PC-3 (cell line): ENCODE measurements at places on chromosomes 5 and 9. TPM values are rescaled to one million over a fixed set of nuclear protein-coding genes. Genes with fewer than 3 reads are reported as not detected.
A peak's percentile ranks its signal among the peaks of the same experiment; 100 is the strongest.

- DNase-seq: no peak
Measured at GRCh38 chr9:135035781-135036760, 51.4 kb upstream of the OLFM1 start.

- DNase-seq: no peak
Measured at GRCh38 chr9:134759913-134760312, 118.3 kb downstream of the COL5A1 start.

- DNase-seq: no peak
Measured at GRCh38 chr9:22969350-22969979, 522.8 kb downstream of the DMRTA1 start.

- DNase-seq: no peak
Measured at GRCh38 chr5:118675247-118675646, 313.1 kb downstream of the DTWD2 start.

- peak; percentile 63 for DNase-seq
Measured at GRCh38 chr5:148416921-148417320, 33.2 kb downstream of the FBXO38 start.

DNA sequence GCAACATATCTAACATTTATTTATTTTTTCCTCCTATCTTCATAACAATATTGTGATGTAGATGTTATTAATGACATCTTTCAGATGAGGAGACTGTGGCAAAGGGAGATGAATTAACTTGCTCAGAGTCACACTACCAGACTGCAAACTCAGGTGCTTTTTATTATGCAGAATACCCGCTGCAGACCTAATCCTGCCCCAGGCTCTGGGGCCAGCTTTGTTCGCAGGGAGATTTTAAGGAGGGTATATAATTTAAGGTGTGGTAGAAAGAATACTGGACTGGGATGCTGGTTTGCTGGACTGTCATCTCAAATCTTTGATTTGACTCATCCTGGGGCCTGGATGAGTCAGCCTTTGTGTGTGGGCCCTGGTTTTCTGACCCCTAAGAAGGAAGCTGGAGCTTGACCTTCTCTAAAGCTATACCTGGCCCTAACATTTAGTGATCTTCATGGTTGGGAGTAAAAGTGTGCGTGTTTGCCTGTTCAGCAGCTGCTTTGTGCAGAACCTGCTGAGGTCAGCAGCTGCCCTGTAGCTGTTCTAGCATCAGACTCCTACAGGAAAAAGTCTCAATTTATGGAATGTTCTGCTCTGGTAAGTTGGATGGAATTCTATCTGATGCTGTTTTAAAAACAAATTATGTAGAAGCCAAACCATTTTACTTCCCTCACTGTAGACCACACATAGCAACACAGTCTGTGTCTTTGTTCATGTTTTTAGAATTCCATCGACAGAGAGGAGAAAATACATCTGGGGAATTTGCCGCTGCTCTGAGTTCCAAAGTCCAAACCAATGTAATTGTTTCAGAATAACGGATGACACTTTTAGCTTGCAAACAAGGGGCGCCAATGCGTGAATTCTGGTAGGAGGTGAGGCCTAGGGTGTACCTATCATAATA, 4.5 kb downstream of the SLC36A1 start:
- DNase-seq: peak; percentile 75

GRCh38 chr5:144313147-144313726, 142.6 kb downstream of the KCTD16 start:
- DNase-seq: no peak

- DNase-seq: no peak
Measured at GRCh38 chr5:89204756-89205155, 321.8 kb upstream of the MEF2C start.

GRCh38 chr5:98483301-98483685, 290.2 kb upstream of the RGMB start:
- no peak for DNase-seq

GRCh38 chr9:114269023-114269422, 53.9 kb upstream of the ORM1 start:
- no peak for DNase-seq

- no peak for DNase-seq
Measured at GRCh38 chr5:119276978-119277377, 78.8 kb upstream of the TNFAIP8 start.

DNA sequence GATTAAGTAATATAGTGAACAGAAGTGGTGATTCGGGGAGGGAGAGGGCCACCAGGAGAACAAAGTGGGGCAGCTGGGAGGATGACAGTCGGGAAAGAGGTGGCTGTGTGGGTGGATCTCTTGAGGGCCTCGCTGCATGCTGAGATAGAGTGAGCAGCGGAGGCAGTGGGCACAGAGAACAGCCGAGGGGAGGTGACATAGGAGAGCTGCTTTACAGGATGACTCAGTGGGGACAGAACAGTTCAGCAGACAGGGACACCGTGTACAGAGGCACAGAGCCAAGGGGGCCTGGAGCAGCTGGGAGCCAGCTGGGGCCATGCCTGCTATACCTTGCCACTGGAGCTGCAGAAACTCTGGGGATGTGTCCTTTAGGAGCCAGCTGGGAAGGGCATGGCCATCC, 273.9 kb downstream of the GADD45G start:
- DNase-seq: no peak

DNA sequence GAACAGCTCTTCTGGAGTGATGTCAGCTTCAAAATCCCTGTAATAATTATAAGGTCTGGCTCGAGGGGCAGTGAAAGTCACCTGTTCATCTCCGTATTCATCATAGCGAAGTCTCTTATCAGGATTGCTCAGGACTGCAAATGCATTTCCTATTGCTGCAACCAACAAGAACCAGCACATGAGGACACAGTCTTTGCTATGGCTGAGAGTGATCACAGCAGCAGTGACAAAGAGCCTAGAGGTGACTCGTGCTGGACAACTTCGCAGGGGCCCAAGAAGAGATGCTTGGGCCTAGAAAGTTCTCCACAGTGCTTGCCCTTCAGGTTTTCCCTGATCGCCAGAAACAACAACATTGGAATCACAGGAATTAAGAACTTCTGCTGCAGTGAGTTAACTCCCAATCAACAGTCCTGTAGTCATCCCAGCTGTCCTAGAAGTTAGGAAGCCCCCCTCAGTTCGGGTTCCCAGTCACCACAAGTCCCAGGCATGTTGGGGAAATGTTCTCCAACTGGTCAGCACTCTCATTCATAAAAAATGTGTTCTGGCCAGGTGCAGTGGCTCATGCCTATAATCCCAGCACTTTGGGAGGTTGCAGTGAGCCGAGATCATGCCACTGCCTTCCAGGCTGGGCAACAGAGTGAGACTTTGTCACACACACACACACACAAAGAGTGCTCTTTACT, 13.0 kb downstream of the DNAJC18 start:
- DNase-seq: peak; percentile 4

GRCh38 chr5:1140171-1140817, 28.4 kb upstream of the SLC12A7 start:
- DNase-seq: peak; percentile 80

SPOCK1 gene
- 8.2 and 9.8 TPM in 2 replicates for total RNA-seq

ELAVL2 gene
- total RNA-seq: 10.9 and 16.3 TPM in 2 replicates

OLFM1 gene
- total RNA-seq: 0.44 TPM in 1 of 2 replicates, not detected in the other

CARTPT gene
- total RNA-seq: not detected in 2 replicates

MAMDC2 gene
- total RNA-seq: not detected in 2 replicates

PRR16 gene
- total RNA-seq: 2.4 and 3.6 TPM in 2 replicates
